ENCODE measurements at places on chromosomes 3 and 15. TPM values are rescaled to one million over a fixed set of nuclear protein-coding genes. Genes with fewer than 3 reads are reported as not detected.

Gene SUCNR1
- not detected for total RNA-seq

Gene SLC38A3
- total RNA-seq: 0.33 TPM

Gene STAC
- 17.6 TPM for total RNA-seq

Gene GOLGA6A
- not detected for total RNA-seq

Gene SCN11A
- total RNA-seq: not detected

DNA sequence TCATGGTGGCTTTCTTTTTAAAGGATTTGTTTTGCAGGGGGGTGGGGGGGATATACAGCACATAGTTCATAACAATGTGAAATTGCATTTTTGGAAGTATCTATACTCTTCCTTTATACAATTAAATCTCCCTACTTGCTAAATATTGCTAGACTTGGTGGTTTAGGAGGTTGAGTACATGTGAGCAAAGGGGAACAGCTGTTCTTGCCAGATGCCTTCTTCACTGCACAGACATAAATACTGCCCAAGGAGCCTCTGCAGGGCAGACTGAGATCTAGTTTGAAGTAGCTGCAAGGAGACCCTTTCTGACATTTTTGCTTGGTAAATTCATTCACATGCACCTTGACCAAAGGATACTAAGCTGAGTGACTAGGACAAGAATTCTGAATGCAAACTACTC, 228.6 kb upstream of the IL12A start:
- DNase-seq: no peak

- no peak for DNase-seq
Observed at GRCh38 chr3:33826688-33827087, 28.3 kb downstream of the PDCD6IP start.

DNA sequence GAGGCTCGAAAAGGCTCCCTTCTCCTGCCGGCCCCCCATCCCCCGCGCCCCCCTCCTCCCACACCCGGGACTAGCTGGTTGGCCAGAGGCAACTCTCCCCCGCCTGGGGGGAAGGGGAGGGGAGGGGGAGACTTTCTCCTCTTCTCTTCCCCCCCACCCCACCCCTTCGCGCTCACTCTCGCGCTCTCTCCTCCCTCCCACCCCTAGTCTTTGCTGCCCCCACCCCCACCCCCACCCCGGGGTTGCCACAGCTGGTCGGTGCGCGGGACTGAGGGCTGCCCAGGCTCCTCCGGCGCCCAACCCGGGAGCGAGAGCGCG, 710 bp downstream of the MECOM start:
- peak; percentile 41 for DNase-seq

DNA sequence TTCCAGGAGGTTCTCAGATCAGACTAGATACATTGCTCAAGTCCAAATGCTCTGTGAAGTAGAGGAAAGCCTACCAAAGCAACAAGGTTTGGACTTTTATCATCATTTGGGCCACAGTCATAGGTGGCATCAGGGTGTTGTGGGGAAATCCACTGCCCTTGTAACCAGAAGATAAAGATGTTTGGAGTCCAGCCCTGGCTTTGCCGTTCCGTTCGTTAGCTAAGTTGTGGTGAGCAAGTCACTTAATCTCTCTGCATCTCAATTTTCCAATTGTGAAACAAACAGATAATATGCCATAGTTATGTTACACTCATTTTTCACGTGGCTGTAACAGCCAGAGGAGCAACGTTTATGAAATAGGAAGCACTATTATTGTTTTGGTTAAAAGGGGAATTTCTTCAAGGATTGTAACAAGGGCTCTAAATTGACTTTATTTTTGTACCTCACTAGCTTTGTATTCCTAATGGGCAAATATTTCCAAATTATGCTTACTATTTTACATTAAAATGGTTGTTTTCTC, 125.6 kb downstream of the CD47 start:
- DNase-seq: no peak

DNA sequence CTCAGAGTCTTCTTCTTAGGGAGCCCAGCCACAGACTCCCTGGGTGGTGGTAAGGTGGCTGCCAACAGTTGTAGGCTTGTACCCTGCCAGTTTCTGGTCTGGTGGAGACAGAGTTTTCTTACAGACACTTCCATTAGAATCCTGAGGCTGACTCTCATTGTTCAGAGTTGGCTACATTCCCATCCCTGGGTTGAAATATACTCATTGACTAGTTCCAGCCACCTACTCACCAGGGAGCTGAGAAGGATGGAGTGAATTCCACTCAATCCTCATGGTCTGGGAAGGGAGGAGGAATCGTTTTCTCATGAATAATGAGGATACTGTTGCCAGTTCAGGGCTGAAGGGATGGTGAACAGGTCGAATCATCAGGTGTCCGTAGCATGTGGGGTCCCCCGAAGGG, 226.5 kb upstream of the PROK2 start:
- no peak for DNase-seq

GRCh38 chr3:126527455-126528211, 3.7 kb downstream of the CHST13 start:
- DNase-seq: no peak

- no peak for DNase-seq
Observed at GRCh38 chr3:101976473-101976872, 127.2 kb downstream of the NFKBIZ start.

GRCh38 chr15:101615986-101616848, 36.0 kb downstream of the TM2D3 start:
- DNase-seq: peak; percentile 53

DNA sequence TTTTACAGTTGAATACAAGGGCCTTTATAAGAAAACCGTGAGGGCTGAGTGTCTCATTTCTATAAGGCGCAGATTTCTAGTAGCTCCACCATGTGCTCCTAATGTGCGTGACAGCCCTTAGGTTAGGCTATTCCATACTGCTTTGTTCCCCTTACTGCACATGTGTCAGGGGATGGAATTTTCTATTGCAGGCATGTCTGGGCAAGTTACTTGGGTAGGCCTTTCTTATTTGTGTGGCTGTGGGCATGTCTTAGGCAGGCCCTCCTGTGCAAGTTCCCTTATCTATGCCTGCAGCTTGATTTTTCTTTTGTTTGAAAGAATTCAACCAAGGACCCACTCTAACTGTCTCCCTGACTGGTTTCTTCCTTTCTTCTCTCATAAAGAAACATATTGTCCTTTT, 434.2 kb upstream of the CNTN3 start:
- no peak for DNase-seq

DNA sequence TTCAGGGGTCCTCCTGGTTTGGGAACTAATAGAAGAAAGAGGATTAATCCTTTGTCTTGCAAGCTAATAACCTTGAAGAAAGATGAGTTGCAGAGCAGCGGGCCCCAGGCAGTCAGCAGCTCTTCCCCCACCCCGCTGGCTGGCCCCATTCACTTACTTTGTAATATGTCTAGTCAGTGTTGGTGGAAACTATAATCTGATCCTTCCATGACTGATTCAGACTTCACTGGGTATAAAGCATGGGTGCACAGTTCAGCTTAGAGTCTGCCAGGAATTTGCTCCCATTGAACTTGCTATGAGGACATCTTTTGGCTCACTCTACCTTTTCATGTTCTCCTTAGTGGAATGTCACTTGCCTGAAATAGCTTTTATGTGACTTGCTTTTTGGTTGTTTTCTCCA, 117.7 kb downstream of the CCNL1 start:
- DNase-seq: no peak

GRCh38 chr3:24944805-24945520, 450.3 kb upstream of the THRB start:
- DNase-seq: no peak

GRCh38 chr15:57924598-57924997, 140.9 kb downstream of the ALDH1A2 start:
- DNase-seq: no peak
